ENCODE measurements at places on chromosomes 16 and 17.

DNA sequence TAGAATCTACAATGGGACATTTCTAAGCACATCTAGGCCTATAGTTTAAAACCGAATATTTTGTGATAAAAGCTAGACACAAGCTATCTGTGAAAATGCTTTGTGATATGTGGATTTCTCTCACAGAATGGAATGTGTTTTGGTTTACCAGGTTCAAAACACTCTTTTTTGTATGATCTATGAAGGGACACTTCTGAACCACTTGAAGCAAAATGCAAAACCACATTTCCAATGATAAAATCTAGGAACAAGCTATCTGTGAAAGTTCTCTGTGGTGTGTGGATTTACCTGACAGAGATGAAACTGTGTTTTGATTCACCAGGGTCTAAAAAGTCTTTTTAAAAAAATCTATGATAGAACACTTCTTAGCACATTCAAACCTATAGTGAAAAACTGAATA is 2192.4 kb downstream of the TP53TG3F start:
- no peak for ATAC-seq

DNA sequence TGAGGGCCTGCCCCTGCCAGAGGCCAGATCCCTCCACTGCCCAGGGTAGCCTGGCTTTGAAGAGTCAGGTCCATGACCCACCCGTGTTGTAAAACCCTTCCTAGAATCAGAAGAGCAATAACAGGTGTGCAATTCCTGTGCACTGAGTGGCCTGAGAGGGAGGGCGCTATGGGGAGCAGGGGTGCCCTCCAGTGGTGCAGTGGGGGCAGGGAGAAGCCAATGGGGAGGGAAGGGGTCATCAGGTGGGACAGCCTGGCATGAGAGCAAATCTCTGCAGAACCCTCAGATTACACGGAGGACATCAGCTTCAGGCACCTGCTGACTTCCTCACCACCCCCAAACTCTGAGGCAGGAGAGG is 72.9 kb upstream of the ZNF469 start:
- peak; percentile 48 for ATAC-seq

GRCh38 chr17:14903854-14904253 is 361.3 kb downstream of the PMP22 start:
- no peak for ATAC-seq

GRCh38 chr17:80848449-80849102 is 143.1 kb upstream of the CHMP6 start:
- ATAC-seq: no peak

DNA sequence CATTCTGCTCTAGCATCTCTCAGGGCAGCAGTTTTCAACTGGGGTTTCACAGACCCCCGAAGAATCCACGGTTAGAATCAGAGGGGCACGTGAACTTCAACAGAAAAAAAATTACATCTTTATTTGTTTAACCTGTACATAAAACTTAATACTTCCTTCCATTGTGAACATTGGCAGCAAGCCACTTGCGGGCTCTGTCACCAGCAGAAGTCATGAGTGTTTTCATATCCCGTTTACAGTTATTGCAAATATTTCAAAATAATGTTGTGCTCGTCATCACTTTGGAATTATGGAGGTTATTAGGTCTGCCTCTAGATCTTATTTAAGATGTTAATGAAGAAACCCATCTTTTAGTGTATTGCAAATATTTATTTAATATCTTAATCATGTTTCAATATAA is 109.8 kb downstream of the SDR42E1 start:
- ATAC-seq: no peak

GRCh38 chr17:4933646-4934045 is 1.6 kb downstream of the GP1BA start:
- ATAC-seq: no peak

- ATAC-seq: no peak
Observed at GRCh38 chr17:34706029-34706428, 126.6 kb downstream of the TMEM132E start.

DNA sequence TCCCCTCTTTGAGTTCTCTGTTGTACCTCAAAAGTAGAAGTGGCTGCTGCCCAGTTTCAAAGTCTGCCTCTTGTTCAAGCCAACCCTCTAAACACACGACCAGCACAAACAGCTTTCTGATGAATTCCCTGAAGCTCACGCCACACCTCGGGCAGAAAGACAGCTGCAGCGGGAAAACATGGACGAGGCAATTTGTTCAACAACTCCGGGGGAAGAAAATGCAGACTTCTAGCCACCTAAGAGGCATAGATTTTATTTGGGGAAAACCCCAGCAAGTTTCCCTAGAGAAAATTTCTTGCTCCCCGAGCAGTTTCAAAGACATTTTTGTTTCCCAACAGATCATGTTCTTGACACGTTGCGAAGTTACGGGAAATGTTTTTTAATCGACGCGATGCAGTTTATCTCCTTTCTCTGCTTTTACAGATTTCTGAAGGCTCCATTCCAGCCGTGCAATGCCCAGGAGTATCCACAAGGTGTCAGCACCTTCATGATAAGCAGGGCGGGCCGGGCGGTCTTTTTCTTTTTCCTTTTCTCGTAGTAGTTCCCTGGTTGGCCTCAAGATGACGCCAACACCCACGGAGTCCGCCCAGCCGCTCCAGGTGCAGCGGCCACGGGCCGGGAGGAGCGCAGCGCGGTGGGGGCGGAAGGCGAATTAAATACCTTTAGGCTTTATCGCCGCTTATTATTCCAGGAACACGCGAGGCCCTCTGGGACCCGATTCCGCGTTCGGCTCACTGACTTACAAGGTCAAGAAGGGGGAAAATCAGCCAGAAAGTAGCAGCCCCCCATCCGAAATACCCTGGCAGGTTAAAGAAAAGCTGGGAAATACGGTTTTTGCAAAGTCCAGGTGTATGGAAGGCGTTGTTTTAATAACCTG is 2.9 kb upstream of the FOXC2 start:
- ATAC-seq: peak; percentile 97

DNA sequence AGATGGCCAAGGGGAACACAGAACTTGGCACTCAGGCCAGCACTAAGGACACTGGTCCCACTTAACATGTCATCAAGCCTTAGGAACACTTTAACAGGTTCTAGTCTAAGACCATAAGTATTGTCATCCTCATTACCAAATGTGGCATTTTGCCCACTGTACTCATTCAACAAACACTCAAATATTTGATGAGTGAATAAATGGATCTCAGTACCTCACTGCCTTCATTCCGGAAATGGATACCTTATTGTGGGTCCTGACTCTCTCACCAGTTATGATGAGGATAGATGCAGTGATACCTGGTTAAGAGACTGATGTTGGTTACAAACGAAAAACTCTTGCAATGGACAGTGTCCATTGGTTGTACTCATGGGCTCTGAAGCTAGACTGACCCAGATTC is 455.2 kb upstream of the DYNLRB2 start:
- ATAC-seq: no peak

DNA sequence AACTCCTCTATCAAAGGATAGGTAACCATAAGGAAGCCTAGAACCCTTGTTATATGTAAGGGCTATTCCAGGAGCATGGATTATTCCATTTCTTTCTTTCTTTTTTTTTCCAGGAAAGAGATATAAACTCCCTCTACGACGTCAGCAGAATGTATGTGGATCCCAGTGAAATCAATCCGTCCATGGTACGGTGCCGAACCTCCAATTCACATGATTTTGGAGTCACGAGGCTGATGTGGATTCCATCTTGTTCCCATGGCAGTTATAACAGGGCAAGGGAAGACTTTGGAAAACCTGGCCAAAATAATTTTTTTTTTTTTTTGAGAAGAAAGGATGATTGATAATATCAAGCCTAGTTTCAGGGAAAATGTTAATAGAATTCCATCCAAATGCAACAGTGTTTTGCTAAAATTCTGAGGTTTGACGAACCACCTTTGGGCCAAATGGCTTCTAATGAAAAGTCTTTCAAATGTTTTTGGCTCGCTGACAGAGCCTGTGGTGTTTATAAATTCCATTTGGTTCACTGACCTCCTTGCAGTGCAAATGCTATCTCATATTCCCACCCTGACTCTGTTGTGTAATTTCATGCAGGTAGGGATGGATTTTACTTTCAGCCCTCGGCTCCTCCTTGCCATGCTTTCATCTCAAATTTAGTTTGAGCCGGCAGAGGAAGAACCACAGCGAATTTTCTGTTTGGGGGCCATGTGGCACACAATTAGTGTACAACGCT is 90.0 kb downstream of the SDR42E1 start:
- no peak for ATAC-seq

GRCh38 chr16:57630407-57630797 is 2.0 kb downstream of the ADGRG1 start:
- ATAC-seq: no peak

DNA sequence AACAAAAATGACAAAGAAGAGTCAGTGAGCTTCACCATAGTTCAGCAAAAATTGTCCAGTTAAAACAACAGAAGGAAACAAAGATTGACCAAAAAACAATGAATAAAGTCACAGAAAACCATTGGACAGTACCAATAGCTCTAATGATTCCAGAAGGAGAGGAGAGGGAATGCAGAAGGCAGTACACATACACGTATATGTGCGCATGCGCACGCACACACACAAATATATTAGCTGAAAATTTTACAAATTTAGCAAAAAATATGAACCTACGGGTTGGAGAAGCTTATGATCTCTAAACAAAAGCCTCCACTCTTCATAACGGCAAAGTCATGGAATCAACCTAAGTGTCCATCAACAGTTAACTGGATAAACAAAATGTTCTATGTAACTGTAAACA is 120.3 kb upstream of the MON1B start:
- ATAC-seq: no peak

DNA sequence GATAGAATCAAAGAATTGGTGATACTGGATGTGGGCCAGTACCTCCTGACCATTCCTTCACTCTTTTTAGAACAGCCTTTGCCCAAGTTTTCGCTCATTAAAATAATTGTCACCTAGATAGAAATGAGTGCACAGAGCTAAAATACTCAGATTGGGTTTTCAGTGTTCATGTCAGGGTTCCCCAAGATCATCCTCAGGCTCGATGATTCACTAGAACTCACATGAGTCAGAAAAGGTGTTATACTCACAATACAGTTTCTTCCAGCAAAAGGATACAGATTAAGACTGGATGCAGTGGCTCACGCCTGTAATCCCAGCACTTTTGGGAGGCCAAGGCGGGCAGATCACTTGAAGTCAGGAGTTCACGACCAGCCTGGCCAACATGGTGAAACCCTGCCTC is 19.9 kb downstream of the ERCC4 start:
- peak; percentile 76 for ATAC-seq

DNA sequence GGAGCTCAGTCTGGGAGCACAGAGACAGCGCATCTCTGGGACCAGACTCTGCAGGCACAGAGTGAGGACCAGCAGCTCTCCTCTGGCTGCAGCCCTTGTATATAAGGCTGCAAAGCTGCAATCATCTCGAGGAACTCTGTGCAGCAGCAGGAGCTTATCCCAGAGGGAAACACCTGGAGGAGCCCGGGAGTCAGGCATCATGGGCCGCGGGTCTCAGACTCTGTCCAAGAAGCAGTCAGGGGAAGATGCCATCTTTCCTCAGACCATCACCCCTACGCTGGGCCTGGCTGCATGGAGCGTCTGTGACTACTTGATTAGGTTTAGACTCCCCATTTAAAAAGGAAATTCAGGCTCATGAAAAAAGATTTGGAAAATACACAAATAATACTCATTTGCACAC is 122.0 kb downstream of the IRF8 start:
- ATAC-seq: no peak

DNA sequence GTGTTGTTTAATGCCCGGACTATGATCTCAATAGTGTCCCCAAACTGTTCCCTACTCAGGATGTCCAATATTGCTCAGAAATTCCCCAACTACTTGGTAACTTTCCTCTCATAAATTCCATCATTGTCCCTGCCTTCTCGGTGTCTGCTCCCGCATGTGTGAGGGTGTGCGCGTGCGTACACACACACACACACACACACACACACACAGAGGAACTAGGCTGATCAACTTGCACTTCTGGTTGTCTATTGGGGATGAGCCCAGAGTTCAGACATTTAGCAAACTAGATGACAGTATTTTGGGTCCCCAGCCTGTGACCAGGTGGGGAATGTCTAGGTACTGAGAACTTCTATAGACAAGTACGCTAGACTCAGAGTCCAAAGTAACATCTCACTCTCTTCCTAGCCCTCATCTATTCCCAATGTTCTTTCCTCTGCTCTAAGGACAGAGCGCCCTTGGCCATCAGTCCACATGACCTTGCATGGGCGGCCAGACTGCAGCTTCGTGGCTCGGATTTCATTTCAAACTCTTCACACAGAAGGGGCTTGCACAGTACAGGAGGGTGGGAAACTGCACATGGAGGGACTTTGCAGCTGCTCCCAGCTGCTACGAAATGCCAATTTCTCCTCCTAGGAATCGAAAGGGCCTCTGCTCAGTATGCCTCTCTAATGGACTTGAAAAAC is 5.3 kb downstream of the HS3ST3A1 start:
- ATAC-seq: no peak

DNA sequence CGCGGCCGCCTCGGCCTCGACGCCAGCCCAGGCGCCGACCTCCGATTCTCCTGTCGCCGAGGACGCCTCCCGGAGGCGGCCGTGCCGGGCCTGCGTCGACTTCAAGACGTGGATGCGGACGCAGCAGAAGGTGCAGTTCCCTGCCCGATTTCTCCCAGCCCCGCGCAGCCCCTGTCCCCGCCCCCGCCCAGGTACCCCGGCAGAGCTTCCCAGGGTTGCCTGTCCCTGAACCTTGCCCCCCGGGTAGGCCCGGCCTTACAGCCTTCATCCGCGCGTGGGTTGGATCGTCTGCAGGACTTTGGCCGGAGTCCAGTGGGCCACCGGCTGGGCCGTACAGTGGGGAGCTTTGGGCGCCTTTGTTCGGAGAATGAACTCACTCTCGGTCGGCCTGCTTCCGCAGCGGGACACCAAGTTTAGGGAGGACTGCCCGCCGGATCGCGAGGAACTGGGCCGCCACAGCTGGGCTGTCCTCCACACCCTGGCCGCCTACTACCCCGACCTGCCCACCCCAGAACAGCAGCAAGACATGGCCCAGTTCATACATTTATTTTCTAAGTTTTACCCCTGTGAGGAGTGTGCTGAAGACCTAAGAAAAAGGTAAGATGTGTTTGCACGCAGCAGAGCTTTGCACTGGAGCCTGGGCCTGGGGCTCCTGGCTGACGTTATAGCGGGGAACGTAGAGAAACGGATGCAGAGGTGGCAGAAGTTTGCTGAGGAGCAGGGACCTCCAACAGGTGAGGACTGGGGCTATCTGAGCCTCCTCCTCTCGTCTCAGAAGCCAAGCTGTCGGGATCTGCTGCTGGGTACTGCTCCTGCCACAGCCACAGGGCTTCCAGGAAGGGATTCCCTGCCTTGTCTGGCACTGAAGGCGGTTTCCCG is 593 bp downstream of the GFER start:
- no peak for ATAC-seq

DNA sequence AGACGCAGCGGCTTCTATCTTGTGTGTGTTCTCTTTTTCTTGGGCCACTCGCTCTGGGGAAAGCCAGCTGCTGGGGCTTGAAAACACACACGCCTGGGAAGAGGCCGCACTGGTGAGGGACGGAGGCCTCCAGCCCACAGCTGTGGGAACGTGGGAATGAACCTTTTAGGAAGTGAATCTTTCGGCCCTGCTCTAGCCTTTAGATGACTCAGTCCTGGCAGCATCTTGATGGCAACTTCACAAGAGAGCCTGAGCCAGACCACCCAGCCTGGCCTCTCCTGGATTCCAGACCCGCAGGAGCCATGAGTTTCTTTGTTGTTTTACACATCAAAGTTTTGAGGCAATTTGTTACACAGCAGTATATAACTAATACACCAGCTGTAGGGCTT is 2.2 kb upstream of the PDPK1 start:
- no peak for ATAC-seq

Measured in esophagus mucosa (tissue), 1 donor.